ENCODE measurements at places on chromosomes 4 and X.

GRCh38 chr4:85717351-85717750, 242.4 kb downstream of the ARHGAP24 start:
- H3K4me3 ChIP-seq, result no peak overlapping the region
- no peak overlapping the region for H3K27ac ChIP-seq
- no peaks in the 10 kb centered on the region for H3K4me1 ChIP-seq
- no peaks in the 10 kb centered on the region for H3K36me3 ChIP-seq

- no peak overlapping the region for H3K4me3 ChIP-seq
- no peak overlapping the region for H3K27ac ChIP-seq
- peaks cover 17% of the 10 kb centered on the region for H3K27me3 ChIP-seq
- DNase-seq, result no peak
- H3K4me1 ChIP-seq, result no peaks in the 10 kb centered on the region
Observed at GRCh38 chr4:121734571-121734970, 30.4 kb downstream of the SMIM43 start.

DNA sequence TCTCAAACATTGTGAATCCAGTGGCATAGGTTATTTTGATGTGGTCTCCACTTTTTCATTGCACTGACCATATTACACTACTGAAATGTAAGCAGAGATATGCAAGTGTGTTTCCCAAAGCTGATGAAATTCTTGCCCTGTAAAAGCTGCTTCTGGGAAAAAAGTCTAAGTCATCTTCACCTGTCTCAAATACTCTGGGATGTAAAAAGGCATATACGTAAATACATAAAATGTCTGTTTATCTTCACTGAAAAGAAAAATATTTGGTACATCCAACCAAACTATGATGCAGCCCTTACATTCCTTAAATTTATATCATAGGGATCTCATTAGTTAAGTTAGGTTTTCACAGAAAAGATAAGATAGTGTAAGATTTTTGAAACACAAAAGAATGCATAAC, 7.9 kb downstream of the KDR start:
- peaks cover 39% of the 10 kb centered on the region for H3K4me1 ChIP-seq
- no peak overlapping the region for H3K4me3 ChIP-seq
- peaks cover 70% of the 10 kb centered on the region for H3K36me3 ChIP-seq
- DNase-seq, result no peak

- no peaks in the 10 kb centered on the region for H3K27me3 ChIP-seq
- DNase-seq, result no peak
- H3K27ac ChIP-seq, result no peak overlapping the region
- H3K4me1 ChIP-seq, result peaks cover 16% of the 10 kb centered on the region
- no peak overlapping the region for H3K4me3 ChIP-seq
Observed at GRCh38 chr4:95857761-95858160, 17.9 kb downstream of the PDHA2 start.

GRCh38 chr4:52235552-52236201, 184.6 kb downstream of the SPATA18 start:
- no peak overlapping the region for H3K4me3 ChIP-seq
- H3K27ac ChIP-seq, result no peak overlapping the region
- peaks cover 10% of the 10 kb centered on the region for H3K4me1 ChIP-seq
- H3K27me3 ChIP-seq, result no peaks in the 10 kb centered on the region

GRCh38 chr4:22031423-22031822, 82.9 kb upstream of the KCNIP4 start:
- DNase-seq, result no peak
- no peak overlapping the region for H3K4me3 ChIP-seq
- no peak overlapping the region for H3K27ac ChIP-seq
- peaks cover 17% of the 10 kb centered on the region for H3K4me1 ChIP-seq

GRCh38 chrX:68146054-68146453, 287.2 kb downstream of the OPHN1 start:
- no peak for DNase-seq
- H3K27ac ChIP-seq, result no peak overlapping the region
- H3K4me3 ChIP-seq, result no peak overlapping the region
- H3K36me3 ChIP-seq, result no peaks in the 10 kb centered on the region
- H3K27me3 ChIP-seq, result no peaks in the 10 kb centered on the region

GRCh38 chr4:186946682-186947294, 223.1 kb upstream of the FAT1 start:
- no peaks in the 10 kb centered on the region for H3K27me3 ChIP-seq
- no peaks in the 10 kb centered on the region for H3K36me3 ChIP-seq
- H3K27ac ChIP-seq, result no peak overlapping the region
- DNase-seq, result peak; percentile 51
- H3K4me3 ChIP-seq, result no peak overlapping the region

- DNase-seq, result no peak
- no peak overlapping the region for H3K4me3 ChIP-seq
- H3K27me3 ChIP-seq, result no peaks in the 10 kb centered on the region
- H3K4me1 ChIP-seq, result peaks cover 39% of the 10 kb centered on the region
- no peak overlapping the region for H3K27ac ChIP-seq
Observed at GRCh38 chr4:76582074-76582816, 147.2 kb downstream of the SHROOM3 start.
